ENCODE measurements at places on chromosomes 12 and 14.

- DNase-seq: no peak
Measured at GRCh38 chr12:10119066-10119465, 10.9 kb downstream of the CLEC7A start.

- no peak for DNase-seq
Measured at GRCh38 chr12:124273630-124274029, 21.3 kb upstream of the RFLNA start.

GRCh38 chr12:4858386-4858785 is 51.3 kb upstream of the KCNA1 start:
- DNase-seq: no peak

DNA sequence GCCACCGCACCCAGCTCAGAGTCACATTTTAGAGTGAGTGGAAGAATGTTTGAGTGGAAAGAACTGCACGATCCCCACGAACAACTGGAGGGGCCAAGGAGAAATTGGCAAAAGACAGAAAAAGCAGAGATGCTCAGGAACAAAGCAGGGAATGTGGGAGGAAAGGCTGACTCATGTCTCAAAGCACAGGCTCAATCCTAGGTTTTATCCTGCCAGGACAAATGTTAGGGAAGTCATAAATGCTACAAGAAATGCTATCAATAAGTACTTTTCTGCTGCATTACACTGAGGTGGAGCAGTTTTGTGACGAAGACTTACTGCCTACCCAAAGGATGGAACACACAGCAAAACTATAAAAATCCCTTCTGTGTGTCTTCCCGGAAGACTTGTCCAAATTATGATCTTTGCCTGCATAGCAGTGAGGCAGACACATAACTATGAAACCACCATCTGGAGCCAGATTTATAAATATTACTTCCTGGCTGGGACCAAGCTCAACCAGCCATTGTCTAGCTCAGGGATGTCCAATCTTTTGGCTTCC is 26.7 kb downstream of the NIN start:
- no peak for DNase-seq

DNA sequence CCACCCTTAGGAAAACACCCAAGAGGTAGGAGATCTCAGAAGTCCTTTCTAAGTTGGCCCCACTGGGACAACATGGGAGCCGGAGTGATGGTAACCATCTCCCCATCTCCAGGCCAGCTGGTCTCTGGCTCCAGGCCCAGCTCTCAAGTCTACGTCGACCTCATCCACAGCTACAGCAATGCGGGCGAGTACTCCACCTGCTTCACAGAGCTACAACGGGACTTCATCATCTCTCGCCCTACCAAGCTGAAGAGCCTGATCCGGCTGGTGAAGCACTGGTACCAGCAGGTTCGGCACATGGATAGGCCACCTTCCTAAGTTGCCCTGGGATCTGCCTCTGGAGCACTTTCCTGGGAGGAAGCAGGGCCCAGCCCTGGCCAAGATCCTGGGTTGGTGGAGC is 11.0 kb upstream of the OAS2 start:
- DNase-seq: no peak

DNA sequence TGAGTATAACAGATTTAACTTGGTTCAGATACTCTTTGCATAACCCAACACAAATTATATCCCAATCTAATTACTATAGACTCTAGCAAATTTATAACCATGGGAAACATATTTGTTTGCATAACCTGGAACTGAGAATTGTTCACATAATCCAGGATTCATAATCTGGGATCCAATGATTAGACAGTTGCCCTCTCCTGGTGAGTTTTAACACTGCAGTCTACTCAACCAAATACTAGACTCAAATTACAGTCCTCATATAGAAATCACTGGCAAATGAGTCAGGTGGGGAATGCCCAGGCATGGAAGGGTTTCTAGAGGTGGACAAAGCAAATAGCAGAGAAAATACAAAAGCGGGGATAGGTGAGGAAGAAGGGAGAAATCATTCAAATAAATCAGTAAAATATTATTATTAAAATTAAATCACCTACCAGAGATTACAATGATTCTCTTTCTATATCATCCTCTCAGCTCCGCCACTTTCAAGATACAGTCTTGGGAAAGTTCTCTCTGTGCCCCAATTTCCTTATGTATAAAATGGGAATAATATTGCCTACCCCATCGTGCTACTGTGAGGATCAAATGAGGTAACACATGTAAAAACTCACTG is 9.4 kb downstream of the GCH1 start:
- no peak for DNase-seq

DNA sequence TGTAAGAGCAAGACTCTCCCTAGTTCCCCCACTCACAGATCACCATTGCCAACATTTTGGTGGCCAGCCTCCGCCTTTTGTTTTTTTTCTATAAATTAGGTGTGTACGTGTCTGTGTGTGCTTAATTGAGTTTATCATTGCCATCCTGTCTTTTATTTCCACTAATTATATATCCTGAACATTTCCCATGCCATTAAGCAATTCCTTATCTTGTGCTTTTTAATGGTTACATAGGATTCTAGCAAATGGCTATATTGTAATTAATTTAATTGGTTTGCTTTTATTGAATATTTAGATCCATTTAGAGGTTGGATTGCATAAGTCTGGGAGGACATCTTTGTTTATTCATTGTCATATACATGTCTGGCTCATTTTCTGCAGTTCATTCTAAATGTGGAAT is 107.3 kb upstream of the RTL1 start:
- DNase-seq: no peak

DNA sequence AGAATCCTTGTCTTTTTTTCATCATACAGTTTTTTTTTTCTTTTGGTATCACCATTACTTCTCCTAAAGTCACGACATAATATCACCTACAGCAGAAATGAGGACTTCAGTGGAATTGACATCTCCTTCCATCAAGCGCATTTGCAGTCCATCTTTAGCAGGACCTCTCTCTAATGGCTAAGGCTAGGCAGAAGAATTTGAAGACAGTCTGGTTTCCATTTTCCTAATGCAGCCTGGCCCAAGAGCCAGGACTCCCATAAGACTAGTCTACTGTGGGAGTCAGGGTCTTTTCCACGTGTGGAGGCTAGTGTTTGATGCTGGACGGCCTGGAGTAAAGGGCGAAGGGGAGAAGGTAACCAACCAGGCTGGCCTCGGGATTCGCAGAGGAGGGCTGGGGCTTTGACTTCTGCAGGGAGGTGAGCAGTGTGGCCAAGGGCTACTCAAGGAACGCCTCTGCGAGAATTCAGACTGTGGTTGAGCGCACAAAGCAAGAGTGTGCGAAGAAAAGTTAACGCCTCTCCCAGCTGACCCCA is 769 bp upstream of the ZNF740 start:
- DNase-seq: no peak

DNA sequence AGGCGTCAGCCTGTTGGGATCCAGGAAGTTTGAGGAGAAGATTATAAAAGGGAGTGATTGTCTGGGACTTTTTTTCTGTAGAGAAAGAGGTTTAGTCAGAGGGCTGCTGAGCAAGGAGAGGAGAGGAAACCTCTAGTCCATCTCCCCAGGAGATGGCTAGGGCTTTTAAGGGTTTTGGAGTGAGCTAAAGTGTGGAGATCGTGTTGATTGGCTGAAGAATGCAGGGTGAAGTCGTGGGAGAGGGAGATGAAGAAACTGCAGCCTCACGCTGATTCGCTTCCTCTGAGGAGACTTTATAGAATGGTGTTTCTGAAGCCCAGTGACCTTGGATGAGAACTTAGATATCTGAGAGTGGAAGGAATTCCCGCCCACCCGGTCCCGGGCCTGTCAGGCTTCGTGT is 193.7 kb upstream of the PWP1 start:
- DNase-seq: no peak

GRCh38 chr12:71477609-71478008 is 38.0 kb downstream of the LGR5 start:
- no peak for DNase-seq

- DNase-seq: no peak
Measured at GRCh38 chr12:52214421-52214802, 18.6 kb upstream of the KRT7 start.

DNA sequence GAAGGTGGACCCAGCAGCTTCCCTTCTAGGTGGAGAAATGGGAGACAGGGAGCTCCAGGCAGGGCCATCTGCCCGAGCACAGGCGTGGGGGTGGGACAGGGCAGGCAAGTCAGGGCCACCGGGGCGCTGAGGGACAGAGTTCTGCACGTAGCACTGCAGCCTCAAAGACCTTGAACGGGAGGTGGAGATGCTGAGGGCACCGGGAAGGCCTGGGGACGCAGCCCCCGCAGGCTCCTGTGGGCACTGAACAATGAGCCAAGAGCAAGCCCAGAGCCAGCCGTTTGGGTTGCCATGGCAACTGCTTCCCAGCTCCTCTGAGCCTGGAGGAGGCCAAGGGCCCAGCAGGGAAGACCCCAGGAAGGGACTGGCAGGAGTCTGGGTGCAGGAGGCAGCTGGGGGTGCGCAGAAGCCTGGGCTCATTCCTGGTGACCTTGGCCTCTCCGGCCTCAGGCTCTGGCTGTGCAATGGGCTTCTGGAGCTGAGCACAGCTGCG is 3.4 kb downstream of the LBHD2 start:
- no peak for DNase-seq

DNA sequence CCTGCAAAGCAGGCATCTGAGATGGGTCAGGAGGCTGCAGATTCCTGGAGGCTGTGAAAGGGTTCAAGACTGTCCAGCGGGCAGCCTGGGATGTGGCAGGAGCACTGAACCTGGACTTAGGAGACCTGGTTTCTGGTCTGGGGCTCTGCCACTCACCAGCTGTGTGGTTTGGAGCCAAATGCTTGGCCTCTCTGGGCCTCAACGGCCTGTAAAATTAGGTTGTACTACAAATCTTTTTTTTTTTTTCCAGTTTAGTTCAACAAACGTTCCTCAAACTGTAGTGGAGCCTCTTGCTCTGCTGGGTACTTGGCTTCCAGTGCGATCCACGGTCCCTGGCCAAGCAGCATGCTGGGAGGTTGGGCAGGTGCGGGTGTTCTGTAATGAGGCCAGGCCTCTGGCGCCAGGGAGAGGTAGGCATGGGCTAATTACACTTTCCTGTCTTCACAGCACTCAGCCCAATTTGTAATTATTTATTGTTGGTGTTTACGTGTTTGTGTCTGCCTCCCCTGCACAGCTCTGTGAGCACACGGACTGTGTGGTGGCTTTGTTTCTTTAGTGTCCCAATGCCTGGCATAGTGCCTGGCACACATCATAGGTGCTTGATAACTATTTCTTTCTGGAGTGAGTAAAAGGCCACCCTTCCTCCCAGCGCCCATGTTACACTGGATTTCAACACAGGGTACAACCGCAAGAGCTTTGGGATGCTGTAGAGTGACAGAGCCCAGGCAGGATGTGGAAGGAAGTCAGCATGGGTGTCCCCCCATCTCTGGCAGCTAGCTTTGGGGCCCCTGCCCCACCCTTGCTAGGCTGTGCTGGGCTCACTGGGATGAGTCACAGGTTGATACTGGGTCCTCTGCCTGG is 5.8 kb upstream of the KRT80 start:
- DNase-seq: no peak

DNA sequence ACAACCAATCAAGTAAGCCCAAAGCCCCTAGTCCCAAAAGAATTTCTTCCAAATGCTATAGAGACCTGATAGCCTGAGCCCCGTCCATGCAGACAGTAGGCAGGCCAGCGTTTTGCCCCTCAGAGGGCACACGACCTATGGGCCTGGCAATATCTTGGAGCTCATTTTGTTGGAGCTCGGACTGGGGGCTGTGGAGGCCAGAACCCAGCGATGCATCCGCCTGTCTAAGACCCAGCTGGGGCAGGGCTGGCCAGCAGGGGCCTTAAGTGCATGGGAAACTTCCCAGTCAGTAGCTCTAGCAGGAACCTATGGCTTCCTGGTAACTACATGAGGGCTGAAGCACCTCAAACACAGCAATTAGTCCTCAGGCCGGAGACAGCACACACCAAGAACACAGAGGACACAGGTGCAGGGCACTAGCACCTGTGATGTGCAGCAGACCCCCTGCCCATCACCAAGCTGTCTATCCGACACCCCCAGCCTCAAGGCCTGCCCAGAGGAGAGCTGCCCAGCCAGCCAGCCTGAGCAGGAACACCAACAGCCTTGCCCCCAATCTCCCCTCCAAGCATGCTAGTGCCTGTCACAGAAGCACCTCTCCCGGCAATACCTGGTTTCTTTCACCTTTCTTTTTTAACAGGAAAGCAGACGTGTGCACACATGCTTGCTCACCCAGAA is 50.8 kb downstream of the ARL6IP4 start:
- DNase-seq: no peak

GRCh38 chr12:106303202-106303820 is 778 bp downstream of the TCP11L2 start:
- peak; percentile 66 for DNase-seq

DNA sequence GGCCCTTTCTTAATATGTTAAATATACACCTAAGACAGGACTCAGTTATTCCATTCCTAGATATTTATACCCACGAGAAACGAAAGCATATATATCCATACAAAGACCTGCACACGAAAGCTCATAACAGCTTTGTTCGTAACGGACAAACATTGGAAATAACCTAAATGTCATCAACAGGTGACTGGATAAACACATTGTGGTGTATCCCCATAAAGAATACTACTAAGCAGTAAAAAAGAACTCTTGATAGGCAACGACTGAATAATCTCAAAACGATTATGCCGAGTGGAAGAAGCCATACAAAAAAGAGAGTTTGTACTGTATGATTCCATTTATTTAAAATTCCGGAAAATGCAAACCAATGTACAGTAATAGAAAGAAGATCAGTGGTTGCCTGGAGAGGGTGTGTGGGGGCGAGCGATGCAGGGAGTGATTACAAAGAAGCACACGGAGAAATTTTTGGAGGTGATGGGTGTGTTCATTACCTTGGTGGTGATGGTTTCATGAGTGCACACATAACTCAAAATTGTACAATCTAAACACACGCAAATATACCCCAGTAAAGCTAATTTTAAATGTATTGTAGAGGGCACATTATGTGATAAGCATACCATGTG is 1.4 kb upstream of the SCN8A start:
- no peak for DNase-seq

DNA sequence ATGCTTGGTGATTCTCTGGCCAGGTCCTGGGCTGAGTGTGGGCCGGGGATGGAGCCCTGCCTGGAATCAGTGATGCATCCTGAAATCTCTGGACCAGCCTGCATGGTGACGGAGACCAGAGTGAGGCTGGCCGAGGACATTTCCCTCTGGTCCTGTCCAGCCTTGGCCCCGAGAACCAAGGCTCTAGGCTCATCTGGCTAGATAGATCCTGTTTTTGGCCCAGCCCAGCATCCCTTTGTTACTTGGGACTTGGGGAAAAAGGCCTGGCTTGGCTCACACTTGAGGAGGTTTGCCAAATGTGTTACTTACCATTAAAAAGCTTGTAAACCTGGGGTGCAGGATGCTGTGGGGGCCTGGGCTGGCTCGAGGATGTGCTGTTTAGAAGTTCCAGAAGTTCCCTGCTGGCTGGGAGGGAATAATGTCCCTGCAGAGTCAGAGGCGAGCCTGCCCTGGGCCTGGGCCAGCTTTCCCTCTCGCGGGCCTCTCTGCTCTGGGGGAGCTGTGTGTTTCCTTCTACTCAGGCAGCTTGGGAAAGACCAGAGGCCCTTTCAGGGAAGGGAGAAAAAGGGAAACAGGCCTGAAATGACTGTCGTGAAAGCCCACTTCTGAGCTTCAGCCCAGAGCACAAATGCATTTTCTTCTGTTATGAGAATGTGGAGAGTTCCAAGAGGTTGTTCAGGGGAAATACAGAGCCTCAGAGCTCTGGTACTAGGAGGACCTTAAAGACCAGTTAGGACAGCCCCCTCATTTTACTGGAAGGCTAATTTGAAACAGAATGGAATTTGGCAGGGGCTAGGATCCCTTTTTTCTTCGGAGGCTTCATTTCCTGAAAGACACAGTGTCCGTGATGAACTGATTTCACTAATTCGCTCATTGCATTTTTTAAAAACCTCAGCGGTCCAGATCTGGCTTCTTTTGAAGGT is 47.2 kb upstream of the CTDSP2 start:
- no peak for DNase-seq
